Midbrain (tissue), 1 donor: ENCODE measurements at places on chromosomes 2 and 18.

DNA sequence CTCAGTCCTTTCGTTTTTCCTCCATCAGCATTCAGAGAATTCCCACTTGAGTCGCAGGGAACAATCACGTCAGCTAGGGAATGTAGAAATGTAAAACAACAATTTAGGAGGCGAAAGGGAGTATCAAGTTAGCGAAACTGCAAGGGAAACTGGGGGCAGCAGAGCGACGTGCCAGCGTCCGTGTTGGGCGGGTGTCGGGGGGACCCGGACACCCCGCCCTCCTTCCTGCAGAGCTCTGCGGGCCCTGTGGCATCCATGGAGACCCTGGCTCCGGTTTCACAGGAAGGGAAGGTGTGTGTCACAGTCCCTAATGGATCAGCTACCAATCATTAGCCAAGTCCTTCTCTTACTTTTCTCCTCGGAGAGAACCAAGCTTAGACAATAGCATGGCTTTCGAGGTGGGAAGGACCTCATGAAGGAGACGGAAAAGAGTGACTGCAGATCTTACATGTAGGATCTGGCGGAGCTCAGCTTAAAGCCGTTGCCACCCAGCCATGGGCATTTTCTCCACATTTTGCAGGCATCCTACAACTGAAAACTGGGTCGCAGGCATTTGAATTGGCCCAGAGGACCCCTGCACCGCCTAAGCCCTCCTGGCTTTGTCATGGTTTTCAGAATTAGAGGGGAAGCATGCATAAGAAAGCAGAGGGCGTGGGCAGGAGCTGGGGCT is 33.7 kb downstream of the SOX11 start:
- peak; percentile 30 for DNase-seq

DNA sequence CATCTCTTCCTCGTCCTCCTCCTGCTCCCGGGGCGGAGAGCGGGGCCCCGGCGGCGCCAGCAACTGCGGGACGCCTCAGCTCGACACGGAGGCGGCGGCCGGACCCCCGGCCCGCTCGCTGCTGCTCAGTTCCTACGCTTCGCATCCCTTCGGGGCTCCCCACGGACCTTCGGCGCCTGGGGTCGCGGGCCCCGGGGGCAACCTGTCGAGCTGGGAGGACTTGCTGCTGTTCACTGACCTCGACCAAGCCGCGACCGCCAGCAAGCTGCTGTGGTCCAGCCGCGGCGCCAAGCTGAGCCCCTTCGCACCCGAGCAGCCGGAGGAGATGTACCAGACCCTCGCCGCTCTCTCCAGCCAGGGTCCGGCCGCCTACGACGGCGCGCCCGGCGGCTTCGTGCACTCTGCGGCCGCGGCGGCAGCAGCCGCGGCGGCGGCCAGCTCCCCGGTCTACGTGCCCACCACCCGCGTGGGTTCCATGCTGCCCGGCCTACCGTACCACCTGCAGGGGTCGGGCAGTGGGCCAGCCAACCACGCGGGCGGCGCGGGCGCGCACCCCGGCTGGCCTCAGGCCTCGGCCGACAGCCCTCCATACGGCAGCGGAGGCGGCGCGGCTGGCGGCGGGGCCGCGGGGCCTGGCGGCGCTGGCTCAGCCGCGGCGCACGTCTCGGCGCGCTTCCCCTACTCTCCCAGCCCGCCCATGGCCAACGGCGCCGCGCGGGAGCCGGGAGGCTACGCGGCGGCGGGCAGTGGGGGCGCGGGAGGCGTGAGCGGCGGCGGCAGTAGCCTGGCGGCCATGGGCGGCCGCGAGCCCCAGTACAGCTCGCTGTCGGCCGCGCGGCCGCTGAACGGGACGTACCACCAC is 2.1 kb downstream of the GATA6 start:
- no peak for DNase-seq

DNA sequence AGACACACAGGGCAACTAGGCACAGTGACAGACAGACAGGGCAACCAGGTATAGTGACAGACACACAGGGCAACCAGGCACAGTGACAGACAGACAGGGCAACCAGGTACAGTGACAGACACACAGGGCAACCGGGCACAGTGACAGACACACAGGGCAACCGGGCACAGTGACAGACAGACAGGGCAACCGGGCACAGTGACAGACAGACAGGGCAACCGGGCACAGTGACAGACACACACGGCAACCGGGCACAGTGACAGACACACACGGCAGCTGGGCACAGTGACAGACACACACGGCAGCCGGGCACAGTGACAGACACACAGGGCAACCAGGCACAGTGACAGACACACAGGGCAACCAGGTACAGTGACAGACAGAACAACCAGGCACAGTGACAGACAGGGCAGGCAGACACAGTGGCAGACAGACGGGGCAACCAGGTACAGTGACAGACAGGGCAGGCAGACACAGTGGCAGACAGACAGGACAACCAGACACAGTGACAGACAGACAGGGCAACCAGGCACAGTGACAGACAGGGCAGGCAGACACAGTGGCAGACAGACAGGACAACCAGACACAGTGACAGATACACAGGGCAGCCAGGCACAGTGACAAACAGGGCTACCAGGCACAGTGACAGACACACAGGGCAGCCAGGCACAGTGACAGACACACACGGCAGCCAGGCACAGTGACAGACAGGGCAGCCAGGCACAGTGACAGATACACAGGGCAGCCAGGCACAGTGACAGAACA is 64.7 kb upstream of the RAB6C start:
- no peak for DNase-seq

DNA sequence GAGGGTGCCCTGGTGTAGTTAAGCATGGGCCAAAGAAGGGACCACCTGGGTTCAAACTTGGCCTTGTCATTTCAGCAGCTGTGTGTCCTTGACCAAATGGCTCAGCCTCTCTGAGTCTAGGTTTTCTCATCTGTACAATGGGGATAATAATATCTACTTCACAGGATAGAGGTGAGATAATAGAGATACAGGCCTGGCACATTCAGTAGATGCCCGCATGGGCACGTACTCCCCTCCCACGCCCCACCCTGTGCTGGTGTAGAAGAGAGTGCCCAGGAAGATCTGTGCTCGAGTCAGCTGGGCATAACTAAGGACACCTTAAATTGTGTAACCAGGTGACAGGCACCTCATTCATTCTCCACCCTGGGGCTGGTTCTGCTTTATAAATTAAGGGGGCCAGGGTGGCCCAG is 8.4 kb upstream of the TMEM185B start:
- no peak for DNase-seq

DNA sequence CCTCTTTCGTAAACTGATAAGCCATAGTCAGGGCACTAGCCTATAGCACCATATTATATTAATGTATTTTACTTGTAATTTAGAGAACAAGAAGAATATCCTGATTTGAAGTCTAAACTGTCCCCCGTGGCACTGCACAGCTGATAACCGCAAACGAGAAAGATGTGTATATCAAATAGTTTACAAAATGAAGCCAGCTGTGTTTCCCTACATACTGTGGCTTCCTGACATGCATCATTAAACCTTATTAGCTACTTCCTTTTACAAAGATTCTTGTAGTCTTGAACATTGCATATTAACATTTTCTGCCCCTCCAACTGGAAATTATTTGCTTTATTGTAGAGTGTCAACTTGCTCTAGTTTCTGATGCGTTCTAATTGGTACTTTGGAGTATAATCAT is 153.5 kb upstream of the NFATC1 start:
- no peak for DNase-seq

DNA sequence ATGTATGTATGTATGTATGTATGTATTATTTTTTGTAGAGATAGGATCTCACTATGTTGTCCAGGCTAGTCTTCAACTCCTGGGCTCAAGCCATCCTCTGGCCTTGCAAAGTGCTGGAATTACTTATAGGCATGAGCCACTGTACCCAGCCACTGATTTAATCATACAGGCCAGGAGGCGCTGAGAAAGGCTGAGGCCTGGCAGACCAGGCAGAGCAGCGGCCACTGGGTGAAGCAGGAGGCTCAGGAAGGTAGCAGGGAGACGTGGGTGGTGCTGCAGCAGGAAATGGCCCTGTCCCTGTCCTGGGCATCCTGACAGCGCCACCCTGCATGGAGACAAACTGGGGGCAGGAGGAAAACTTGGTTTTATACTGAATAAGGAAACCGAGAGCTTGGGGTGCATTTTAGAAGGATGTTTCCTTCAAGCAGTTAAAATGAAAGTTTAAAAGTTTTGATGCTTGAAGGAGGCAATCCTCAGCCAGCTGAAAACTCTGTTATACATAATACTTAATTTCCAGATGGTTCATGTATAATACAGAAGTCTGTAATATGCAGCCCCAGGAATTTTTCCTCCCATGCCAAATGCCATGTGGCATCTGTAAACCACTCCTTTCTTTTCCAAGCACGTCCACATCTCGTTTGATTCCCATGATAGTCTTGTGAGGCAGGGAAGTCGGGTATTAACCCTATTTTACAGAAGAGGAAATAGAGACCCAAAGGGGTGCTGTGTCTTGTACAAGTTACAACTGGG is 182.4 kb downstream of the CELF4 start:
- DNase-seq: no peak

DNA sequence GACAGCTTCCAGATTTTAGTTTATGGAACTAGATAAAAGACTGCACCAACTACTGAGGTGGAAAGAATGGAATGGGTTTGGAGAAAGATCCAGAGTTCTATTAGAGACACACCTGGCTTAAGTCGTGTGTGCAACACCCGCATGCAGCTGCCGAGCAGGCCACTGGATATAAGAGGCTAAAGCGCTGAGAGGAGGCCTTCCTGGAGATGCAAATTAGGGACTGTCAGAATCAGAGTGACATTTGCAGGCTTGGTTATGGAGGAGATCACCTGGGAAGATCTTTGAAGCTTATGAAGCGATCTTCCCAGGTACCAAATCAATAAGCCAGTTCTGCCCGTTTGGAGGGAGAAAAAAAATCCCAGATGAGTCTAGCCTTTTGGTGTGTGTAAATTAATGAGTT is 30.4 kb upstream of the KLHL29 start:
- DNase-seq: no peak

GRCh38 chr18:939958-940357 is 35.3 kb downstream of the ADCYAP1 start:
- DNase-seq: no peak

GRCh38 chr2:120020554-120020953 is 7.7 kb downstream of the EPB41L5 start:
- DNase-seq: no peak

- DNase-seq: no peak
Measured at GRCh38 chr2:239940861-239941570, 84.1 kb downstream of the NDUFA10 start.

DNA sequence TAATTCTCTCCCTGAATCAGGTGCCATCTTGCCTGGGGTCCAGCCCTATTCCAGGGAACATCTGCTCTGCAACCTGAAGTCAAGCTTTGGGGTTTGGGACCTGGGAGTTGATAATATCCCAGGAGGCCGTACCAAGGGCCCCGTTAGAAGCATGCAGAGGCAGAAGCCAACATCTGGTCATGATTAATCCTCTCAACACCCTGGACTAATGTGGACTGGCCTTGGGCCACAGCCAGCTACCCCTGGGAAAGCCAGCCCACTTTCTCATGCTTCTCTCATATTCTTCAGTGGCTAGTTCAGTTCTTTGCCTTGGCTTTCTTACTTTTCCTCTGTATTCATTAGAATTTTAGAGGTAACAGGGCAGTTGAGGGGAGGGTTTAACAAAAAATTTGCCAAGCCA is 515.6 kb upstream of the NRP2 start:
- DNase-seq: no peak

DNA sequence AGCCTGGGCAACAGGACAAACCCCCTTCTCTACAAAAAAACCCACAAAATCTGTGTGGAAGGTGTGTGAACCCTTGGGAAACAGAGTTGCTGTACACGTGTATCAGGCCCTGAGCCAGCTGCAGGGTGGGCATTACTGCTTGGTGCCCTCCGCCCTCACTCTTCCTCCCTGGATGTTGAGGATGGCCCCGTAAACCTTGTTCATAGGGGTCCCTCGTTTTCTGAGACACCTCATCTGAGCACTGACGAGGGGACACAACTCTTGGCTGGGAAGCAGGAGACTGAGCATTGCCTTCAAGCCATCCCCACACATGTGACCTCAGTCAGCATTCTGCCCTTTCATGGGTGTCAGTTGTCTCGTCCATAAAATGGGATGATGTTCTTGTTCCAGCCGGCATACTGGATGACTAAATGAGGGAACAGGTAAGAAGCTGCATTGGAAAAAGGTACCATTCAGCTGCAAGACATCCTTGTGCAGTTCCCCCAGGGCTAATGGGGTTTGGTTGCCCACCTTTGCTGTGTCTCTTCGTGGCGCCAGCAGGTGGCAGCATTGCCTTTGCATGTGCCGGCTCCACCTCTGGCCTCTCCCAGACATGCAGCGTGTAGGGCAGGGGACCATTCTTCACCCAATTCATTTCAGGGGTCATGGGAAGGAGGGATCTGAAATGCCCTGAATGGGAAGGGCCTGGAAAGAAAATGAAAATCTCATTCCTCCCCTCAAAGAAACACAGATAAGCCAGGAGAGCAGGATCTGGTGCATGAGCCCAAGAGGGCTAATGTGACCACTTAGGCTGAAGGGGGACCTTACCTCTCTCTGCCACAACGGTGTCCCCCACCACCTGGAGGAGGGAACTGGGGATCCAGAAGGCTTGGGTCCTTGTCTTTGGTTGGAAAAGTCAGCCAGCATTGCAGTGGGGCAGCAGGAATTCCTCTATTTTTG is 36.4 kb upstream of the HAAO start:
- peak; percentile 77 for DNase-seq

- no peak for DNase-seq
Measured at GRCh38 chr18:50578030-50578429, 18.1 kb downstream of the MAPK4 start.

DNA sequence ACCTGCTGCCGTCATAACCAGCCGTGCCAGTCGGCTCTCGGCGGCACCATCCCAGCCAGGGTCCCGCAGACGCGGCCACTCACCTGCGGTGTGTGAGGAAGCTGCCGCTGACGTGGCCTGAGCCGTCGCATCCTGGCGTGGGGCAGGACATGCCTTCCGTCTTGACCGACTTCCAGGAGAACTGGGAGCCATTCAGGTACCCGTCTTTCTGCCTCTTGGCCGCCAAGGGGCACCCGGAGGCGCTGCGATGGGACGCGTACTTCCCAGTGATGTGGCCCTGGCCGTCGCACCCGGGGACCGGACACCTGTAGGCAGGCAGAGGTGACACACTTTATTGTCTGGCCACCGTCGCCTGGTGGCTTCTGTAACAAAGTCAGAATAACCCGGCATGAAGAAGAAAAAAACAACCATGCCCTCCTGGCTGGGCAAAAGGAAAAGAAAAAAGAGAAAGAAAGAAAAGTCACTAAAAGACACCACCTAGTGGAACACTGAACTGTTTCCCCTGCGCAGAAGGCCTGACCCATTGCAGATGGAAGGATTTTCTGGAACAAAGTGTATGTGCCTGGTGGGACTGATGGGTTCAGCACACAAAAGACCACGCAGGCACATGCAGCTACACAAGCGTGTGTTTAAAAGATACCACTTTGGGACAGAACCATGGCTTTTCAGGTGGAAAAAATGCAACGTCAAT is 94.9 kb upstream of the PXDN start:
- DNase-seq: no peak
